ENCODE measurements at places on chromosomes 6 and 20.

- DNase-seq: no peak
Observed at GRCh38 chr20:50273601-50274491, 83.2 kb downstream of the CEBPB start.

DNA sequence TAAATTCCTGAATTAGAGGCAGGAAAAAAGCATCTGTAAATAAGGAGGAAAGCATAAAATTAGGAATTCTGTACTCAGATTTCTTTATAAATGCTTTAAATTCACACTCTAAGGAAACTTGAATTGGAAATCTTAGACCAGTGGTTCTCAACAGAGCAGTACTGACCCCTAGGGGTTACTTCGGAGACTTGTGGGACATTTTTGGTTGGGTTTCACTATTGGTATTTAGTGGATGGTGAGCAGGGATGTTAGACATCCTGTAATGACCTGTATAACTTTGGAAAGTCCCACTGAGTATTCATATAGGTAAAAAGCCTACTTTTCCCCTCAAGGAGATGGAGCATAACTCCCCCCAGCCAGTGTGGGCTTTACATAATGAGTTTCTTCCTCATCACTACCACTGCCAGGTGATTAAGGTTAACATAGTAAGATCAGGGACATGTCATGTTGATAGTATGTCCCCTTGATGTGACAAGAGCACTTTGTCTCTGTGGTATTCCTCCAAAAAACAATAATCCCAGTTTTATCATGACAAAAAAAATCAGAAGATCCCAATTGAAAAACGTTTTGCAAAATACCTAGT lies 31.0 kb downstream of the GLO1 start:
- DNase-seq: no peak

GRCh38 chr6:86459978-86460377 lies 477.4 kb upstream of the HTR1E start:
- no peak for DNase-seq

DNA sequence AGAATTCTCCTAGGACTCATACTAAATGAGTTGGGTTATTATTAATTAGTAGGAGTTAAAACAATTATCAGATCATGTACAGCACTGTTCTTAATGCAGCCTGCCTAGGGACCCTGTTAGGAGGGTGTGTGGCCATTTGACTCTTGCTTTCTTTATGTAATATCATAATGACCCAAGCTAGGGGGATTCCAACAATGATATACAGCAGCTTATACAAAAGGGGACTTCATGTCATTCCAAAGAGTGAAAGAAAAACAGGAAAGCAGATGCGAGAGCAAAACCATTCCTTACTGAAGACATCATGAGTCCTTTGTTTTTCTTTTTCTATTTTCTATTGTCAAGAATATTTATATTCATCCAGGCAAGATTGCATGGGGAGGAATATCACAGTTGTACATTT lies 455.2 kb downstream of the PLCB1 start:
- DNase-seq: no peak

DNA sequence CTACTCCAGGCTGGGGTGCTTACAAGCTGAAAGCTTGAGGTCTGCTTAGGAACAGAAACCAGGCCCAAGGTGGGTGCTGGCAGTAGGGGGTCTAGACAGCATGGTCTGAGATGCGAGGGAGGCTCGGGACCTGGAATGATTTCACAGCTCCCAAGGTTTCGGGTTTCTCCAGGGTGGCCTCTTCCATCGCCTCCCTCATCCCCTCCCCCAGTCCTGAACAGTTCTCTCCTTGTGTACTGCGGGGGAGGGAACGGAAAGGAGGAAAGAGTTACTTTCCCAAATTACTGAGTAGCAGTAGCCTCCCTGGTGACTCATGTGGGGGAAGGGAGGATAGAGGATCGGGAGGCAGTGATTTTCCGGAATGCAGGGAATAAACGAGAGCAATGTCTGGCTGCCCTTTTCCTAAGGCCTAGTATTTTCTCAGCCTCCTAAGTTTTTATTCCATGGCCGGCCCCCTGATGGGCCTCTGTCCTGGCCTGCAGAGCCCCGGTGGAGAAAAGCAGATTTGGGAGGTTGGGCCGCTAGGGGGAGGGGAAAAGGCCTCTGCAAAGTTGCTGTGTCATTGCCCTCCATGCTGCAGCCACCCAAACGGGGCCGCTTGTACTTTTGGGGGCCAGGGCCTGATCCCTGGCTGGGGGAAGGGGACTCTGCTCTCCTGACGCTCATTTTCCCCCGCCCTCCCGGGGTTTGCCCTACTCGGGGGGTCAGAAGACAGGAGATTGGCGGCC lies 1.5 kb downstream of the BRD2 start:
- DNase-seq: peak; percentile 44

GRCh38 chr6:156699017-156699421 lies 78.2 kb upstream of the ARID1B start:
- no peak for DNase-seq

GRCh38 chr6:116528780-116529179 lies 16.7 kb downstream of the TRAPPC3L start:
- no peak for DNase-seq

- no peak for DNase-seq
Observed at GRCh38 chr6:147216915-147217314, 12.7 kb downstream of the STXBP5 start.

DNA sequence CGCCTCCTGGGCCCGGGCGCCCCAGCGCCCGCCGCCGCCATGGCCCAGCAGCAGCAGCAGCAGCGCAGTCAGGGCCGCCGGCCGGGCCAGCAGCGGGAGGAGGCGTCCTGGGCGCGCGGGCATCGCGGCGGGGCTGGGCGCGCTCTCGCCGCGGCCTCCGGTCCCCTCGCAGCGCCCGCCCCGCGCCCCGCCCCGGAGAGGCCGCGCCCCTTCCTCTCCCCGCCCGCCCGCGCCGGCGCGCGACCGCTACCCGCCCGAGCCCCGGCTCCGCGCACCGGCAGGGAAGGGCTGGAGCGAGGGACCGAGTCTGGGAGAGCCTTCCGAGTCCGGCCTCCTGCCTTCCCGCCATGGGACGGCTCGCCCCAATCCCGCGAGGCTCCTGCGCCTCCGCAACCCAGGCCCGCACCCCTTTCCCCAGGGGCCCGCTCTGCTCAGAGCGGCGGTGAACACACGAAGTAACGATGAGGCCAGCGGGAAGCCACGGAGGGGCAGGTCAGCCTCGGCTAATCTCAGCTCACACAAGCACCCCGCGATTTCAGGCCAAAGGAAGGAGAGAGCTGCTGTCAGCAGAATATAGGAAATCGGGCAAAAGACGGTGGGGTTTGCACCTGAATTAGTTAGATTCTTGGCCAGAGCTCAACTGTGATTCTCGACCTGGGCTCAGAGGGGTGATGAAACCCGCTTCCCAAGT lies at the start of gene TXNDC5:
Gene TXNDC5, minus strand, starts transcription at position 135 of the 691 bp plus-strand sequence. Its CDS starts 12 bp downstream, at position 123.
- DNase-seq: peak; percentile 16

DNA sequence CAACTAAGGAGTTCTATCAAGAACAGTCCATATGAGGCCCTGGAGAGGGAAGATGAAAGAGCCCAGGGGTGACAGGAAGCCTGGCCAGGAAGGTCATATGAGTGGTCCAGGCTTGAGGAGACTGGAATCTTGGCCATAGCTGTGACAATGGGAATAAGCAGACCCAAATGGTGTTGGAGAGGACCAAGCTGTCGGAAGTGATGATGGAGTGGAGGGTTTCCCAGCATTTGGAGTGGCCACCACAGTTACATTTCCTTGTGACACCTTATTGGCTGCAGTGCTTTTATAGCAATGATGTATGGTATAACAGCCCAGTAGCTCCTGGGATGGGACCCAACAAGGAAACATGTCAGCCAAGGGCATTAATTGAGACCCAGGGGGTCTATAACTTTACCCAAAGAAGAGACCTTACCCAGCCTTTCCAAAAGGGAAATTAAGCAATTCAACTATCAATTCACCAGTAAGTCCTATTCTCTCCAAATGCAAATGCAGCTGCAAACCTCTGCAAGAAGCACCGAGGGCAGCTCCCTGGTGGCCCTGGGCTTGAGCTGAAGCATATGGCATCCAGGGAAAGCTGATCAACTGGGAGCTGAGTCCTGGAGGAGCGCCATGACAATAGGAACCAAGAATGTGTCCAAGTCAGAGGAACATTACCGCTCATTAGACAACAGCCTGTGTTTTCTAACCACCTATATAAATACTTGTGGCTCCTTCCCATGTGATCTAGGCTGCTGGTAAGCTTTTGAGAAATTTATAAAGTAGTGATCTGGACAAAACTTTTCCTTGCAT lies 219.4 kb downstream of the SOD2 start:
- no peak for DNase-seq

DNA sequence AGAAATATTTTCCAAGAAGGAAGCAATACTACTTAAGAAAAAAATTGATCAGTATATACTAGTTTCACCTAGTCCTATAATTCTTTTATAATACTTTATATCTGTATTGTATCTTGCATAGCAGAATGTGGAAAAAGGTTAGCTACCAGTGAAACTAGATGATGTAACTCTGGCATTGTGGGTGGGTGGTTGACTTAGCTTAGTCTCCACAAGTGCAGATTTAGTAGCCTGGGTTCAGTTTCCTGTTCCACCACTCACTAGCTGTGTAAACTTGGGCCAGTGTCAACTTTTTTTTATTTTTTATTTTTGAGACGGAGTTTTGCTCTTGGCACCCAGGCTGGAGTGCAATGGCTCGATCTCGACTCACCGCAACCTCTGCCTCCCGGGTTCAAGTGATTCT lies 2.0 kb downstream of the MUC21 start:
- no peak for DNase-seq

GRCh38 chr6:42110683-42111082 lies 31.7 kb downstream of the C6orf132 start:
- DNase-seq: no peak

DNA sequence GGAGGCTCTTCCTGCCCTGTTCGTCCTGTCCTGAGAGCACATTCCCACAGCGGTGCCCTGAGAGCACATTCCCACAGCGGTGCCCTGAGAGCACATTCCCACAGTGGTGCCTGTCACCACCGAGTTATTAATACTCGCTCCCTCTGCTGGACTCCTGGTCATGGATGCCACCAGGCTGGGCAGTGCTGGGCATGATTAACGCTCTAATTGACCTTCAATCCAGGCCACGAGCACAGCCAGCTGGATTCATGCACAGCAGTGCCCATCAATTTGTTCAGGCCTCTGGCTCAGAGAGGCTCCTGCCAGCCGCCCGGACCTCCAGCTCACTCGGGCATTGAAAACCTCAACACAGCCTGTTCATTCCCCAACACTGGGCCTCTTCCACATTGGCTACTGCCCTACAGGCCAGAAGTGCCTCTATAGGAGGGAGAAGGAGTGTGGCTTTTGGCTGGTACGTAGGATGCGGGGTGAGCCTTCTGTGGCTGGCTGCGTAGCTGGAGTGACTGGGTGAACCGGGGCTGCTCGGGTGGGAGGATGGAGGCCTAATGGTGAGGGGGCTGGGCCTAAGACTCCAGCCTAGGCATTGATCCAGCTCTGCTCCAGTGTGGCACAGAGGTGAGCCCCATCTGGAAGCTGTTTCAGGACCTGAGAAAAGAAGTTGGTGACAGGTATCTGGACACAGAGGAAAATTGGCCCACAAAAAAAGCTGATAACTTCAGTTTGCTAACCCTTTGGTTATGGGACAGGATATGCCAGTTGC lies 9.3 kb downstream of the IP6K3 start:
- DNase-seq: no peak

DNA sequence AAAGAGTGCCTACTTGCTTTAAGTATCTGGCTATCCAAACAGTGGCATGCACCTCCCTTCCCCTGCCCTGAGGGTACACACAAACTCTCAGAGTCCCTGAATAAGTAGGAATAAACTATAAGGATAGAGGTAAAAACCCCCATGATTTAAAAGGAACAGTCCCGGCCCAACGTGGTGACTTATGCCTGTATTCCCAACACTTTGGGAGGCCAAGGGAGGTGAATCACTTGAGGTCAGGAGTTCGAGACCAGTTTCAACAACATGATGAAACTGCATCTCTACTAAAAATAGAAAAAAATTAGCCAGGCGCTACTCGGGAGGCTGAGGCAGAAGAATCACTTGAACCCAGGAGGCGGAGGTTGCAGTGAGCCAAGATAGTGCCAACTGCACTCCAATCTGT lies 22.2 kb downstream of the SAMHD1 start:
- DNase-seq: no peak

DNA sequence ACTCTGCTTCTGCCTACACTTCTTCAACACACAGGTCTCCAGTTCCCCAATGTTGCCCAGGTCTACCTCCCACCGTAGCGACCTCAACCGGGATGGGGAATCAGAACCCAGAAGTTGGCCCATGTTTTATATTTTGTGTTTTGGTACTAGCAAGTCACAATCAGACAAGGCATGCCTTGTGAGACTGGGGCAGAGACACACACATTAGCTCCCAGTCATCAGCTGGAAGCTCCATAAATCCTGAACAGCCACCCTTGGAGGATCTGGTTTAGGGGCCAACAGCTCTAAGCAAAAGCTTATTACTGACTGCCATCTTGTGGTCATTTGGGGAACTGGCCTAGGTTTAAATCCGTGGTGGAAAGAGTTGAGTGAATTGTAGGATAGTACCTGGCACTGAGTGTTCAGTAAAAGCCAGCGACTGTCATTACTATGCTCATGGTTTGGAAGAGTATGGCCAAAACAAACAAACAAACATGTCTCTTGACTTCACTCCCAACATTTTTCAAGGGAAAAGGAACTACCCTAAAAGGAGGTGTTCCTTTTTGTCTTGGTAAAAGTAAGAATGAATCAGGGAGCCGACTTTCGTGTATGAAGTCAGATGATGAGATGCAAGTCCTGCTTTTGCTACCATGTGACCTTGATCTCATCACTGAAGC lies 40.5 kb downstream of the PIM1 start:
- DNase-seq: peak; percentile 76

DNA sequence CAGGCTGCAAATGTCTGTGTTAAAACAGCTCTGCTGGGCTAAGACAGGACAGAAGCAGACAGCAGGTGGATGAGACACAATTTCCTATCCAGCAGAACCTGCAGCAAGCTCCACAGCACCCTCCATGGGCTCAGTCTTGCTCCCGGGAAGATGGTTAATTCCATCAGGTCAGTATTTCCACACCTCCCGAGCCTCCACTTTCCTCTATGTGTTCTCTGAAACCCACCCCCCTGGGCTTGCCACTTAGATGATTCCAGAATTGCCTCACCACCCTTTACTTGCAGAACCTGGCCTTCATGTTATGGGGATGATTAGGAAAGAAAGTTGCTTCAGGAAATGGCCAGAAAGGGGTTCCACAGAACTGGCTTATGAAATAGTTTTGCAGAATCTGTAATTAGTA lies 43.8 kb downstream of the ERMARD start:
- DNase-seq: no peak

DNA sequence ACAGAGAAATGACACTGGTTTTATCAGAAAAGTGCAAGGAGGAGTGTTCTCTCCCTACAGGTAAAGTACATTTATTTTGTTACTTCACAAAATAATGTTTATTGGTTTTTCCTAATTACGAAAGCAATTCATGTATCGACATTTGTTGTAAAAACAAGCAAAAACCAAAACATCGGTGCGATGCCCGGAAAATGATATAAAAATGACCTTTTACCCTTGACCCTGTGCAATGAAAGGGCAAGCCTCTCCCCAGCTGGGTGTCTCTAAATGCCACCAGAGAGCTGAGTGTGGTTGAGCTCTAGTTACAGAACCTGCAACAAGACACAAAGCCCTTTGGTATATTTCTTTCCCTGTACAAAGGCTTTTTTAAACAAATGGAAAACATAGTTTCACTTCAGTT lies 65.4 kb downstream of the CD164 start:
- no peak for DNase-seq

- DNase-seq: no peak
Observed at GRCh38 chr6:11194356-11195218, 37.9 kb downstream of the NEDD9 start.

GRCh38 chr6:125749173-125749864 lies at the start of gene HEY2:
Gene HEY2, plus strand, starts transcription at chr6:125749632. Its CDS starts 145 bp downstream, at chr6:125749777.
- peak; percentile 71 for DNase-seq
